ENCODE measurements at places on chromosomes 2 and 18.

- no peak for DNase-seq
Measured at GRCh38 chr2:218956039-218956438, 3.4 kb upstream of the CDK5R2 start.

DNA sequence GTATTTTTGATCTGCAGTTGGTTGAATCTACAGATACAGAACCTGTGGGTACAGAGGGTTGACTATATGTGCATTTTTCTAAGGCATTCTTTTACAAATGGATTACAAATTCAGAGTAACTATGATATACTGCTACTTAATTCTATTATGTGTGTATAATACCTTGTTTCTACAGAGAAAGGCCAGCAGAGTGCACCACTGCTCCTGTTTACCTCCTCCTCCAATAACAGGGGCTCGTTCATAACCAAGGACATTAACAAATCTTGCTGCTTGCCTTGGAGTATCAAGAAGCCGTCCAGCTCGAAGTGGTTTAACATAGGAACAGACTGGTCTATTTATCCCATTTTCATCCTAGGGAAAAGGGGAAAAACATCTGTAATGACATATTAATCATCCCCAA, 16.4 kb downstream of the CEP76 start:
- no peak for DNase-seq

DNA sequence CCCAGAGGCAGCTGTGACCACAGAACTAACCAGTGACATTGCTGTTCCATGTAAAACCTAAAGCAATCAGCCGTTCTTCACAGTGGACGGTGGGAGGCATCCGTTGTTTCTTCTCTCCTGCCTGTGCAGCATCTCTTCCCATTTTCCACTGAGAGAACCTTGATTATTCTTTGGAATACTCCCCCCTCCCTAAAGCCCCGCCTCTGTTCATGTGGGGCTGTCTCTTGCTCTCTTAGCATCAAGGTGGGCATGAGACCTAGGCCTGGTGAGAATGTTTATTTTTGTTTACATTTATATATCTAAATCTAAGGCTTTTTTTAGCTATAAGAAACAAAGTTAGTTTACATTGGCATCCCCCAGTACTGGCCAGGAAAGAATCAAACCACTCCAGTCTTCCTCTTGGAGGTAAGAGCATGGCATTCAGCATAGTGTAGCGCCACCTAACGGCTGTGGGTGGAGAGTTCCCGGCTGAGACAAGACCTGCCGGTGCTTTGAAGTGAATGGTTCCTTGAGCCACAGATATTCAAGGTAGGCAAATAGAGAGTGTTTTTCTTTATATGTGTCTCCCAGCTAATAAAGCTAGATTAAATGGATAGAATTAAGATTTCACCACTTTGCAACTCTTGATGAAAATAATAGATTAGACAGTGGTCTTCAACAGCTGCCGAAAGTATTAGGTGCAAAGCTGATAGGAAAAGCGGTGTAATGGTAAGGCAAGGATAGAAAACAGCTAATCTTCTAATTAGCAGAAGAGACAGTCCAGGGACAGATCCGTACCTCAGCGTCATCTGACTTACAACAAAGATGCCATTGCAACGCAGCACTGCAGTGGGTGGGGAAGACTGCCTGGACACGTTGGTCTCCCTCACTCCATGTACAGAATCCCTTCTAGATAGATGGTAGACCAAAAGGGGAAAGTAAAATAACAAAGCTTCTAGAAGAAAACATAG, 219.6 kb upstream of the RAB12 start:
- DNase-seq = peak; percentile 5

GRCh38 chr2:65112633-65113032, 17.3 kb downstream of the RAB1A start:
- DNase-seq = no peak

DNA sequence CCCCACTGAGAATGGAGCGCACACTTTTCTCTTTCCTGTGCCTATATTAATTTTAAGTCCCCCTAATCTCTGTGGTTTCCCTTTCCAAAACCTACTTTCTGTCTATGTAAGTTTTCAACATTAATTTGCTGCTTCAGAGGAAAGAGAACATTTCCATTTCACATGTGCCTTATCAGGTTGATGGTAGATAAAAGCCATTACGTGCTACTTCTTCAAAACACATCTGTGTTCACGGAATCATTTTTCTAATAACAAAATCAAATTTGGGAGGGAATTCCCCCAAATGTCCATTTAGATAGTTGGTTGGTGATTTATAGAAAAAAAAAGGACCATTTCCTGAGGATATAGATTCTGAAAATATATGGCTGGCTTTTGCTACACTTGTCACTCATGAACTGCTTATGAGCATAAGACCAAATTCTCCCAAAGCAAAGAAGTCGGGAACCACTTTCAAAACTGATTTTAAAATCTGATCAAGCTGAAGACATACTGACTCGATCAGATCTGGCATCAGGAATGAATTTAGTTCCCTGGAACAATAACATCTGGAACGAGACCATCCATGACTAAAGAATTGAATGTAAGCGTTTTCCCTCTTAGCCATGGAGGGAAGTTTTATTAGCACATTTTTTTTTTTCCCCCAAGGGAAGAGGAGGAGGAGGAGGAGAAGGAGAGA, 8.2 kb downstream of the PTGR3 start:
- DNase-seq = no peak

- no peak for DNase-seq
Measured at GRCh38 chr2:18046558-18047212, 168.2 kb downstream of the KCNS3 start.

DNA sequence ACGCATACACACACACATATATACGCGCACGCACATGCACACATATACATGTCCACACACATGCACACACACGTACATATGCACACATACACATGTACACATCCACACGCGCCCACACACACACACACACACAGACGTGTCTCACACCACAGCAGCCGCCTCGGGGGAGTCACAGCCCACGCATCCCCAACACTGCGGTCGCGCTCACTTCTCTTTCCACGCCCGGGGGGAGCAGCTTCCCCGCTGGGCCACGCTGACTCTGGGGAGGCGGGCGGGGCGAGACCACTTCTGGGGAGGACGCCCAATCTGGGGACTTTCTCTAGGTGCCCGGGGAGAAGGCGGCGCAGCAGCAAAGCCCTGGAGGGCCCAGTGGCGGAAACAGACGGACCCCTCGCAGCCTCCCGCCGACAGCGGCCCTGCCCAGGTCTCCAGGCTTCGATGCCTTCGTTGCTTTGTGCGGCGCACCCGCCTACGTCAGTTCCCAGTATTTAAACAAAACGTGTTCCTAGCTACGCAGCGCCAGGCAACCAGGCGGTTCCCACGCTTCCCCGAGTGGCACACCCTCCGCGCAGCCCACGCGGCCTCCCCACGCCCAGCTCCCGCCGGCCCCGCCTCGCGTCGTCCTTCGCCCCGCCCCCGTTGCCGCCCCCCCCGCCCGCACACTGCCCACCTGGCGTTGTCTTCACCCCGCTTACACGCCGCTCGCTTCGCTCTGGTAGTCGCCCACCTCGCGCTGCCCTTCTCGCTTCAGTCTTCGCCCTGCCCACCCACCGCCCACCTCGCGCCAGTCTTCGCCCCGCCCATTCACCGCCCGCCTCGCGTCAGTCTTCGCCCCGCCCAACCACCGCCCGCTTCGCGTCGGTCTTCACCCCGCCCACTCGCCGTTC, 810 bp upstream of the RBFA start:
- no peak for DNase-seq

DNA sequence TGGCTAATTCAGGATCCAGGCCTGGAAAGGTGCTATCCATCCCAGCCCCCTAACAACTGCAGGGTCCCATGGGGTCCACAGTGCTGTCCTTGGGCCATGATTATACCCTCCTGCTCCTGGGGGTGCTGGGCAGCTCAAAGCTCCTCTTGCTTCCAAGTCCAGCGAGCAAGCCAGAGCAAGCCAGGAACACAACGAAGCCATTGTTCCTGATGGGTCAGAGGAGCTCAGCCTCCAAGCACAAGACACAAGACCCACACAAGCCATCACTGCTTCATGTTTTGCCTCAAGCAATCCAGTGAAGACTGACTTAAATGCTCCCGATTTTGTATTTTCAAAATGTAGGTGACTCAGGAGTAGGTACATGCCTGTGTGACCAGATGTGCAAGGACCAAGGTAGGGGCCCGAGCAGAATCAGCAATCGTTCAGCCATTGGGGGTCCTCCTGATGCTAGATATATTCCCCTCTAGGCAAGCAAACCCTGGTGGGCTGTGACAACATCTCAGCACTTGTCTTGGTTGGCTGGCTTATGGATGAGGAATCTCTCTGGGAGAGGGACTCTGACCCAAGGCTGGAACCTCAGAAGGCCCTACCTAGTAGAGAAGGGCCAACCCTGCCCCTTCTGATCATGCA, 90.8 kb downstream of the EPAS1 start:
- no peak for DNase-seq

GRCh38 chr18:10169064-10169562, 255.3 kb downstream of the VAPA start:
- peak; percentile 56 for DNase-seq

DNA sequence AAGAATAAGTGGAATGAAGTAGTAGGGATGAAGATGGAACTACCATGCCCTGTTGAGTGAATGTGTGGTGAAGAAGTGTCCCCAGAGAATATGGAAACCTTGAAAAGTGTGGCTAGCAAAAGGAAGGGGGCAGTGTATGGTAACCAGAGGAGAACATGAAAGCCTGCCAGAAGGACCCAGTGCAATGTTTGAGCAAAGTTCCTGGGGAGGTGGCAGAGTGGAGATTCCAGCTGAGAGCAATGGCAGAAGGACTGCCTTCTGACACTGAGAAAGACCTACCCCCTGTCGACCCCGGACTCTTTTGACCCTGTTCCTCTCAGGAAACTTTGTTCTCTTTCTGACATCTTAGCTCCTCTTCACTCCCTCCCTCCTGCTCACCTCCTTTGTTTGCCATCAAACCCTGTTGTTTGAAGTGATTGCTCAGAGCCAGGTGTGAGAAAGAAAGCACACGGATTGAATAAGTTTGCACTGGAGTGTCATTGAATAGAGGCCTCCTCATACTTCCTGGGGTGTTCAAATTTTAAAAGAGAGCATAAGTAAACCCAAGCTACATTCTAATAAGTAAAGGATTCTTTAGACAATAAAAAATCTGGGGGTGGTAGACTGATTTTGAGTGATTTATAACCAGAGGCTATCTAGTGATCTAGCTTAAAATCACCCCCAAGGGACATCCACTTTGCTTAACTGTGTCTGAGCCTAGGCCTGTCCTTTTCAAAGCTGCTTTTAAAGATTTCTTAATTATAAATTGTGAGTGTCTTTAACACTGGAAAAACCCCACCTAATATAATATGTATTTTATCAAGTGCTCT, 57.1 kb downstream of the TRIB2 start:
- no peak for DNase-seq

GRCh38 chr2:178271629-178272333, 77.5 kb downstream of the OSBPL6 start:
- no peak for DNase-seq

GRCh38 chr18:67896451-67896850, 379.9 kb upstream of the DSEL start:
- no peak for DNase-seq

DNA sequence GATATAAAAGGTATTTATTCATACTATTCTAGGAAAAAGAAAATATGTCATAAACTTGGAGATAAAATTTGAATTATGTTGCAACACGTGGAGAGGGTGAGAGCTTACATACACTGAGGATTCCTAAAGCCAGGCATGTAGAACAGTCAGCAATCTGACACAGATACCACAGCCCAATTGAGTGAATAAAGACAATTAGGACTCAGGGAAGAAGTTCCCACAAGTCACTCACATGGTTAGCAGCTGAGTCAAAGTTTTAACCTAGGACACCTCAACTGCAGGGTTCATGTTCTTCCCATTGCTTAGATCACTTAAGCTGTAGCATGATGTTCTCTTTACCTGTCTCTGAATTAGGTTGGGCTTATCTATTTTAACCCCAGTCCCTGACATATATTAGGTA, 189.5 kb downstream of the CMPK2 start:
- no peak for DNase-seq

GRCh38 chr2:119792907-119793312, 33.2 kb downstream of the PTPN4 start:
- no peak for DNase-seq

- no peak for DNase-seq
Measured at GRCh38 chr2:102266204-102266603, 45.2 kb upstream of the IL1RL1 start.

- no peak for DNase-seq
Measured at GRCh38 chr18:56831988-56832387, 180.8 kb downstream of the WDR7 start.

DNA sequence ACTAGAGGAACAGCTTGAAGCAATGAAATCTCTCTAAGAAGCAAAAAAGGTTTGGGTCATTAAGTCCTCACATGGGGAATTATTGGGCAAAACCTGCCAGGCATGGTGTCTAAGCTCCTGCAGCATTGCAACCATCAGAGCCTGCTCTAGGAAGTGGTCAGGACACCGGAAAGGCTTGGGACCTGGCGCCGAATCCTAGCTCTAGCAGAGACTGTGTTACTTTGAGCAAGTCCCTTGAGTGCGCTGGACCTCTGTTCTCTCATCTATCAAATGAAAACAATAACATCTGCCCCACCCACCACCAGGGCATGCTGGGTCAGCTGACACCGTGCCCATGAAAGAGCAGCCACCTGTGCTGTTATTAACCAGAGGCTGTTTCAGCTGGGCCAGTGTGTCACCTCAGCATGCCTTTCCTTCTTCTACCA, 6.3 kb downstream of the TMEM127 start:
- DNase-seq = no peak

DNA sequence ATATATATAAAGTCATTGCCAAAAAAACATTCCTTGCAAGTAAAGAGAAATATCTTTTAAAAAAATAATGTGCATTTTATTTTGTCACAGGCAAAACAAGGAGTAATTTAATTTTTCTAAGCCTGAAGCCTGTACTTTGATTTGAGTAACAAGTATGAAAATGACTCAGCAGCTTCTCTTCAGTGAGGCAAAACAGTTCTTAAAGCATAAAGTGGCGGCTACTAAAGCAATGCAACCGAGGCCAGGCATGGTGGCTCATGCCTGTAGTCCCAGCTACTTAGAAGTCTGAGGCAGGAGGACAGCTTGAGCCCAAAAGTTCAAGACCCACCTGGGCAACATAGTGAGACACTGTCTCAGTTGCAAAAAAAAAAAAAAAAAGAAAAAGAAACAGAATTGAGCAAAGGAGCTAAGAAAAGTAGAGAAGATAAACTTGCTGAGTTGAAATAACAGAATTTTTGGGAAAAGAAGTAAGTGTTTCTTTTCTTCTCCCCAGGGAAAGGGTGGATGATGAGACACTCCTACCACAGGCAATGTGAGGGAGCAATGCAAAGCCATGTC, 29.6 kb downstream of the DOK1 start:
- no peak for DNase-seq

- DNase-seq = no peak
Measured at GRCh38 chr2:232613538-232614134, 19.8 kb upstream of the EFHD1 start.

- no peak for DNase-seq
Measured at GRCh38 chr2:127637725-127638252, 8.2 kb upstream of the GPR17 start.

DNA sequence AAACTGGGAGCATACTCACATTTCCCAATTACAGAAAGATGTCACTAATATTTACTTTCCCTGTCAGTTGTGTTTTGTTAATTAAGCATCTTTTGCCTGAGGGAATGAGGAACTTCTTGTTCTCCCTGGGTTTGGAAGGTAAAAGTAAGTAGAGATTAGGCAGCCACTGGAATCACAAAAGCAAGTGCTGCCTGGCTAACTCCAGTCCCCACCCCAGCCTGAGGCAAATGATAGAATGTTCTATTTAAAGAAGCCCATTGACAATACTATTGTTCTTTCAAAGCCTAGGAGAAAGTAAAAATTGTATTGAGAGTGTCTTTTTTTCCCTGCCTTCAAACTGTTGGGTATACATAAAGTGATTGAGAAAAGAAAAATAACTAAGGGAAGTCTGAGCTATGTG, 93.8 kb downstream of the MBD2 start:
- no peak for DNase-seq
